Osteocyte (in vitro differentiated cells): ENCODE measurements at places on chromosomes 6 and 20.

DNA sequence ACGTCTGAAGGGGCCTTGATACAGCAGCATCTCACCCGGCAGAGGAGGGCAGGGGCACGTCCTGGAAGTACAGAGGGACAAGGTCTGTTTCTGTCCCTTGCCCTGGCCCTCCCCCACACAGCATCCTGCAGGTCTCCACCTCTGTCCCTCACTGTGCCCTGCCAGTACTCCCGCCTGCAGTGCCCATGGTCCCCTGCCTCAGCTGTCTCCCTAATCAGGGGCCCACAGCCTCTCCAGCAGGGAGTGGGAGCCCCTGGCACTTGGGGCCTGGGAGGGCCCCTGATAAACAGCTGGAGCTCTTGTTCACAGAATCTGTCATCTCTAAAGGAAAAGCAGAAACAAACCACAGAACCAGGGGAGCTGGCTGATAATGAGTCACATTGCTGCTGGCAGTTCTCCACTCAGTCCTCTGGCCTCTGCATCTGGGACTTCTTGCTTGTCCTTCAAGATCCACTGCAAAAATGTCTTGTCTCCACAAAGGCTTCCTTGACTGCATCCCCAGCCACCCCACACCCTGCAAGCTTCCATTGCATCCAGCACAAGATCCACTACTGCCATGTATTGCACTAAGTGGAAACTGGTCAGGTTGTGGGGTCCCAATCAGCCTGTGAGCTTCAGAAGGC is 33.2 kb upstream of the TAF8 start:
- DNase-seq, result no peak

DNA sequence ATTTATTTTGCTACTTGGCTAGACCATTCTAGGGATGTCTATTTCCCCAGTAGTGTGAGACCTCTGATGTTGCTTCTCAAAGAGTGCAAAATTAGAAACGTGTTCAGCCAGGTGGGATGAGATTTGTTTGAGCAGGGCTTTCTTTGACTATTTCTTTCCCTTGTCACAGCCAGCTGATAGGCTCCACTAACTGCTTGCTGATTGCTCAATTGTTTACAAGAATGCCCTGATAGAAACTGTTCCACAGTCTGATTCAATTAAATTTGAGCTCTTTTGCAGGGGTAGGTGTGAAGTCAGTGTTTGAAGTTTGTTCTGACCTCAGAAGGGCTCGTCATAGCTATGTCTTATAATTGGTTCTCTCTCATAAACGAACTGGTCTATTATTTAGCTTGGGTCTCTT is 220.5 kb downstream of the FNDC1 start:
- DNase-seq, result no peak

DNA sequence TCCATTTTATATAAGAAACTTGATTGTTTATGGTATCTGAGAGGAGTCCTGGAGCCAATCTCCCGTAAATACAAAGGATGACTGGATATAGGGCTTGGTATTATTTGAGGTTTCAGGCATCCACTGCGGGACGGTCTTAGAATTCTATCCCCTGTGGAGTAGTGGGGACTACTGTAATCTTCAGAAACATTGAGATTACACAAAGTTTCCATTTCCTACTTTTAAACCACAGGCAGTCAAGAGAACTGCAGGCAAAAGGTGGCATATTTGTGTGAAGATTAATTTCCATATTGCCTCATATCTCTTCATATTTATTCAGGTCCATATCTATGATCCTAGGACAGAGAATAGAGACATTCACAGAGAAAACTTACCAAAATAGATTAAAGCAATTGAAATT is 586.2 kb downstream of the PHF3 start:
- DNase-seq, result no peak

DNA sequence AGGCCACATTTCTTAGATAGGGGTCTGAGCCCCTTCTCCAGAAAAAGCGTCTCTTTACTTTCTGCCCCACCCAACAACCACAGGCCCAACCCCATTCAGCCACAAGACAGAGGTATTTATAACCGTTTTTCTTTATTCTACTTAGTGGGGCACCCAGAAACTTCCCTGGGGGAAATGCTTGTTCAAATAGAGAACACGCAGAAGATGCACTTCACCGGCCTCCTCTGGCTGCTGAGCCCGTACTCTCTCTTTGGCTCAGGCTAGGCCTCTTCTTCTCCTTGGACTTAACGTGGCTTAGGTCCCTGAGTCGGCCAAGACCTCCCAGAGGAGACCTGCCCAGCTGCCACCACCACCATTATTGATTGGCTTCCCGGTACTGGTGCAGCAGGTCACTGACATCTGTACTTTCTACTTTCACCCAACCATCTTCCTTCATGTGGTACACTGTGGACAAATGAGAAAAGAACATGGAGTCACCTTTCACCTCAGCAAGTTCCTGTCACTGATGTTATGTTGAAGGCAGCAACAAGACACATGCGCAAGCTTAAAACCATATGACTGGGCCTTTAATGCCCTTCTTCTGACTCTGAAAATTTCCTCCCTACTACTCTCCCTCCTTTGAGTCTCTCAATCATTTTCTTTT is 2.2 kb upstream of the TAP2 start:
- DNase-seq, result no peak

DNA sequence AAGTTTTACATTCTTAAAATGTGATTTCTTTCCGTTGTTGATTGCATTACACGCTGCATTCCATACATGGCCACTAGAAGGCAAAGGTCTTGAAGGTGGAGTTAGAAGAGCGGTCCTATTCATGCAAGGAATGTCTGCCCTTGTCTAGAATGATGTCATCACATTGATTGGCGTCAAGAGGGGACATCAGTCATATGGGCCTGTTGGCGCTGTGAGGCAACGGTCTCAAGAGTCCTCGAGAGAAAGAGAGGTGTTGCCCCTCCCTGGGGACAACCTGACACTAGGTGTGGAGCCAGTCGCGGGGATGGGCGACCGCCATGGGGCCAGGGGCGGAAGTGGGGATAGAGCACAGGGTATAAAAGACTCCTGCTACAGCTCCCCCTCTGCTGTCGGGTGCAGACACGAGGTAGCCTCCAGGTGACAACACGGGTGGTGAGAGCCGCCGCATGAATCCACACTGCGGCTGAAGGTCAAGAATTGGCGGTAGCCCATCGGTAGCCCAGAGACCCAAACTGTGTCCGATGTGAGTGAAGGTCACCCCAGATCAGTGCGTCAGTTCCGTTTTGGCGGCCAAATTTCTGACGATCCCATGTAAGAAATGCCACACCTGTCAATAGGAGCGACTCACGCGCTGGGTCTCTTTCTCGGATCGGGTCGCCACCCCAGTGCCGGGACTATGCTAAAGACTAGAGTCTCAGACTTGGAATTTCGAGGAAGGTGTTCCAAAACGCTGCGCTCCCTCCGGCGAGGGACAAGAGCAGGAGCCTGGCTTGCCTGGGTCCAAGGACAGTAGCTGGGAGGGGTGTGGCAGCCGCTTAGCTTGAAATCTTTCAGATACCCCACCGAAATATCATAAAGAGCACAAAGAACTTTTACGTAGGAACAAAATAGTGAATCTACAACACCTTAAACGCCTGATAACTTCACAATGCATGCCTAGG is 93.2 kb upstream of the ZNF184 start:
- no peak for DNase-seq

DNA sequence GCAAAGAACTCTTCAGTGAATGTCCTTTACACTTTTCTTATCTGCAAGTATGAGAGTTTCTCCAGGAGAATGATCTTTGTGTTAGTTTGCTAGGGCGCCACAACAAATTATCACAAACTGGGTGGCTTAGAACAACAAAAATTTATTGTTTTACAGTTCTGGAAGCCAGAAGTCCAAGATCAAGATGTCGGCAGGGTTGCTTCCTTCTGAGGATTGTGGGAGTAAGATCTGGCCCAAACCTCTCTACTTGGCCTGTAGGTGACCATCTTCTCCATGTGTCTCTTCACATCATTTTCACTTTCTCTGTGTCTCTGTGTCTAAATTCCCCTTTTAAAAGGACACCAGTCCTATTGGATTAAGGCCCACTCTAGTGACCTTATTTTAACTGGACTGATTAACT is 103.0 kb downstream of the ADTRP start:
- no peak for DNase-seq

DNA sequence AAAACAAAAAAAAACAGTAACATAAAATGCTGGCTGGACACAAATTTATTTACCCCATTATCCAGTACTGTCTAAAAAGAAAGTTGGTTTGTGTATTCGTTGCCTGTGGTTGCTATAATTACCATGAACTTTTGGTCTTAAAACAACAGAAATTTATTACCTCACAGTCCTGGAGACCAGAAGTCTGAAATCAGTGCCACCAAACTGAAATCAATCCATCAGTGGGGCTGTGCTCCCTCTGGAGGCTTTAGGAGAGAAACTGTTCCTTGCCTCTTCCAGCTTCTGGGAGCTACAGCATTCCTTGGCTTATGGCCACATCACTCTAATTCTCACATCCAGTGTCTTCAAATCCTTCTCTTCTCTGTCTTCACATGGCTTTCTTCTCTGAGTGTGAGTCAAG is 79.4 kb downstream of the SNX5 start:
- no peak for DNase-seq

DNA sequence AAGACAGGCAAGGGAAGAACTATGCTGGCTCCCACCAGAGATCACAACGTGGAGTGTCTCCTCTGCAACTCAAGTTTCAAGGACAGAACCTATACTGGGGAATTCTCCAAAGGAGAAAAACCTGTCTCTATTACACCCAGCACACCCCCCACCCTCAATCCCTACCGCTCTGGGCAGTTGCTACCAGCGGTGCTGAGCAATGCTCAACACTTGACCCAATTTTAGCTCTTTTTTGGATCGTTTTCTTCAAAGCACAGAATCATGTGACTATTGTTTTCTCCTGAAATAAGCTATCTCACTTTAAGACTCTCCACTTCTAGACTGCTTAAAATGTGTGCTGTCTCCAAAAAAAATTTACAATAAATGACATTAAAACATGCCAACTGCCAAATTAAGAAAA is 23.3 kb downstream of the MAP7 start:
- no peak for DNase-seq

DNA sequence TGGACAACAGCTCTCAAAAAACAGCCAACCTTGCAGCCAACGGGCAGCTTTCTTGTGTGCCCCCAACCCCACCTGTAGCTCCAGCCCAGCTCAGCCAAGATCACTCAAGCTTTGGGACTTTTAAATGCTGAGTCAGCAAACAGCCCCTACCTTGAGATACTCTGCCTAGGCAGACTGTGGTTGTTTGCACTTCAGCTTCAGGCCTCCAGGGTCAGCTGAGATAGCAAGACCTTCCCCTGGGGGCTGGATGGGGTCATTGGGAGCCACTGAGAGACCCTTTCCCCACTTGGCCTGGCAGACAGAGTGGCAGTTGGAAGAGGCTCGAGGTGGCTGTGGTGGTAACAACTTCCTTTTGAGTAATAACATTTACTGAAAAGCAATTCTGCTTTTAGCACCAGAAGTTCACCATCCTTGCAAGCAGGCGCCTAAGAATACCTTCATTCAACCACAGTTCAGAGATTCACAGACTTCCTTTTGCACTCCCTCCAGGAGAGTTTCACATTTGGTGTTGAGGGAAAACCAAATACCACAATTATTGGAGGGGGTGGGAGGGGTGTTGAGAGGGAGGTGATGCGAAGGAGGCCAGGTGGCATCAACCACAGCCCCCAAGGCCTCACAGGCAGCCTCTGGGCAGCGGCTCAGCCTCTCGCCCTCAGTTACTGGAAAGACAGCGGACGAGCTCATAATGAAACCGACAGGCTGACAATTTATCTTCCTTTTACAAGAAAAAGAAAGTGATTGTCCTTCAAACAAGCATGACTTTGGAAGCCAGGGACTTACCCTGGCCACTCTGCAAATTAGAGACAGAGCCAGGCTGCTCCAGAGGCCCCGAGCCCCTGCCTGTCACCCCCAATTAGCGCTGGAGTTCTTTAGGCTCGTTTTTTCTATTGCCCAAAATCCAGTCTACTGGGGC is 148.1 kb downstream of the CEBPB start:
- DNase-seq, result no peak

- DNase-seq, result no peak
These were observed 220.5 kb downstream of the SYNE1 start for GRCh38 chr6:152416652-152417051.
